SHP77 treated with DMSO at 0.1 percent for 48 hours (cell line): ENCODE measurements at places on chromosomes 6 and 20.
A peak's percentile ranks its signal among the peaks of the same experiment; 100 is the strongest.

GRCh38 chr20:58137651-58138265 lies 90.7 kb downstream of the ANKRD60 start:
- no peak for DNase-seq

DNA sequence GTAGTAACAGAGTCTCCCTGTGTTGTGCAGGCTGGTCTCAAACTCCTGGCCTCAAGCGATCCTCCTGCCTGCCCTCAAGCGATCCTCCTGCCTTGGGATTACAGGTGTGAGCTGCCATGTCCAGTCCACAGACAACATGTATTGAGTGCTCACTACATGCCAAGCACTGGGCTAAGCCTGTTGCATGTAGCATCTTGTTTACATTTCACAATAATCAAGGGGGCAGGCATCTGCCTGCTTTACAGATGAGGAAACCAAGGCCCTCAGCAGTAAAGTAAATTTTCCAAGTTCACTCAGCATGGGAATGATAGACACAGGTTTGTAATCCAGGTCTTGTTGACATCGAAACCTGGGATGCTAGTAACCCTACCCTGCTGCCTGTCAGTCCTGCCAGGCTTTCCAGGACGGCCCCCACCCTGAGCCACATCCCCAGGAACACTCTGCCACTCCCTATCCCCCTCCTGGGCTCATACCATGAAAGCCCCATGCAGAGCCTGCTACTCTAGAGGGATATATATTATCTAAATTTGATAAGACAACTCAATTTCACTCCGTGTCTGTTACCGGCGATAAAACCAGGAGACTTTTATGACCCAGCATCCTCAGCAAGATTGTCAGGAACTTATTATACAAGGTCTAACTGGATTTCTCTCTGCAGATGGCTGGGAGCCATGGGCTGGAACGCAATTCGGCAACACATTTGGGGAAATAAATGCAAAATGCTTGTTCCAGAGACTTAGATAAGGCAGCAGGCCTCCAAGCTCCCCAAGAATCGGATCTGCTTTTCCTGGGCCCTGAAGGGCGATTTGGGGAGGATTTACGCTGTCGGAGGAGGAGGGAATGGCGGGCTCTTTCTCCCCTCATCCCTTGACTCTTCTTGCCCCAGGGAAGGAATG lies 30.4 kb downstream of the CD40 start:
- no peak for DNase-seq

- no peak for DNase-seq
These were observed 11.6 kb downstream of the RREB1 start for GRCh38 chr6:7119272-7119801.

DNA sequence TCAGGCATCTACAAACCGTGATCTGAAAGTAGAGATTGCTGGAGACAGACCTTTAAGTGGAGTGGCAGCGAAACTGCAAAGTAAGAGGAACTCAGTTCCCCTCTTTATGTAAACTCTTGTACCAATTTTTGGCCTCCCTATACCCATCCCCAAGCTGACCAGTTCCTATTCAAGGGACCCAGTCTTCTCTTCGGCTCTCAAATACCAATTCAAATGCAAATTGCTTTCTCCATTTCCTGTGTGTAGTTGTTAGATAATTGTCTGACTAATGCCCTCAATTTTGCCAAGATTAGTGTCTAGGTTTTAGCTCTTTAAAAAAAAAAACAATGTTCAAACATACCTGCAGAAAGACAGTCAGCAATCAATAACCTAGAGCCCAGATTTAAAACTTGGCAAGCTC lies 150.9 kb downstream of the EYA4 start:
- no peak for DNase-seq

DNA sequence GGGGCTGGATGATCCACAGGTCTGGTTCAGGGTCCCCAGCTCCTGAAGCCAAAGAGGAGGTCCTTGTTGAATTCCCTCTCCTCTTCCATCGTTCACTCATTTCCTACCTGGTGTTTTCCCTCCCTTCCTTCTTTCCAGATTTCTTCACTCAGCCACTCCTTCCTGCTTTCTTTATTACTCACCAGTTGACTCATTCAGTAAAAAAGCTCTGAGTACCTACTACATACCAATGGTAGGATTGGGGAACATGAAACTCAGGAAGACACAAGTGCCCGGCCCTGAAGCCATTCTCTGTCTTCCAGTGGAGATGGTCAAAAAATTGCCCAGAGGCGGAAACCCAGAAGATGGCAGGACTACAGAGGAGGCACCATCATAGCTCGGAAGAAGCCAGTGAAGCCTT lies 11.9 kb upstream of the NSFL1C start:
- DNase-seq = no peak

DNA sequence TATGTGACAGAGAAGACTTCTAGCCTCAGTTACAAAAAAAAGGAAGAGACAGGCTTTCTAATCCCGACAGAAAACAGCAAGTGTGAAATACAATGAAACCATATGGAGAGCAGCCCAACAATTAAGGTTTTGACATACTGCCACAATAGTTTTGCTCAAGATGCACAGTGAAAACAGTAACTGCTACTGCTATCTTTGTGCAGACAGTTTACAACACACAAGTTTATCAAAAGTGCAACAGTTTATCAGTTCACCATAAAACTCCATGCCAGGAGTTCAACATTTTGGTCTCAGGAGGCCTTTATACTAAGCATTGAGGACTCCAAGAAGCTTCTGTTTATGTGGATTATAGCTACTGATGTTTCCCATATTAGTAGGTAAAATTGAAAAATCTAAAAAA lies 37.6 kb downstream of the GOPC start:
- no peak for DNase-seq

GRCh38 chr6:70377372-70377771 lies 35.9 kb upstream of the FAM135A start:
- DNase-seq = no peak

DNA sequence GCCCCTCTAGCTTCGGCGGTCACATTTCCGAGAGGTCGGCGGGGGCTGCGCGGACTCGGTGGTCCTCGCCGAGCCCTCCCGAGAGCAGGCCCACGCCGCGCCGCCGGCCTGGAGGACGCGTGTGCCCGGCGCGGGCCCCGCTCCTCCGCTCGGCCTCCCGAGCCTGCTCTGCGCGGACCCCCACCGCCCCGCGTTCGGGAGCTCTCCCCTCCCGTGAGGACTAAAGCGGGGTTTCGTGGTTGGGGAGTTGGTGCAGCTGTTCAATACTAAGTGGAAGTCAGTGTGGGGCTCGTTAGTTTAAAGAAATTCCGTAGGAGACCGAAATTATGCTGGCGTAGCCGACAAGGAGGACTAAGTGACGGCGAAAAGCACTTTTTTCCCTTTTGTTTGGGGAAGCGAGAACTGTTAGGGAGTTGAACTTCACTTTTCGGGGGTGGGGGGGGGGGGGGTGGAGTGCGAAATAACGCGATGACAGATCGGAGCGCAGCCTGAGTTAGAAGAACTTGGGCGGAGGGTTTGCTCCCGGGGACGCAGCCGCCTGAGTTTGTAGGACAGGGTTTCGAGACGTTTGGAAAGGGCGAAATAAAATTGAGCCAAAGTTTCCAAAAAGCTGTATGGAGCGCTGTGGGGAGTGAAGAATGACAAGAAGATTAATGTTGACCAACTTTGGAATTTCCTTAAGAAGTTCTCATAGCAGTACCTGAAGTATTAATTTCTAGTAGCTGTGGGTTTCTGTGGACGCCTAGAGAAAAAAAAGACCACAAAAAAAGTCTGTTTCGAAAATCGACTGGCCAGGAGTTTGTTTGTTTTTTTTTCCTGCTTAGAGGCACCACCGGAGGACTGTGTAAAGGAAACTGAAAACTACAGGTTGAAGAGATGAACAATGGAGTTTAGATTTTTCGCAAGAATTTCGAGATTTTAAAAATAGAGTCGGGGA lies 1.4 kb downstream of the QKI start:
- no peak for DNase-seq

DNA sequence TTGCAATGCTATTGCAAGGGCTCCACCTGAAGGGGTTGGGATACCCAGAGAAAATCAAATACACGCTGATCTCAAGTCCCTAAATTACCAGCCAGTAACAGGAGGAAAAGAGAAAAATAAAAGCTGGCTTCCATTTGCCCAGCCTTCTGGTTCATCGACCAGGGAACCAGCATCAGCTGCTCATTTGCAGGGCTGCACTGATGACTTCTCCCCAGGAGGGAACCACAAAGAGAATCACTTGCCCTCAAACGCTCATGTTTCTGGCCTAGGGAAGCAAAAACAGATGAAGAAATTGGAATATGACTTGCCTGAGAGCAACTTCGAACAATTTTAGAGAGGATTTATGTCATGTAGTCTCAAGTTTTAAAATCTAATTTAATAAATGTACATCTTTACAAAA lies 119.7 kb downstream of the SH3BGRL2 start:
- DNase-seq = no peak

DNA sequence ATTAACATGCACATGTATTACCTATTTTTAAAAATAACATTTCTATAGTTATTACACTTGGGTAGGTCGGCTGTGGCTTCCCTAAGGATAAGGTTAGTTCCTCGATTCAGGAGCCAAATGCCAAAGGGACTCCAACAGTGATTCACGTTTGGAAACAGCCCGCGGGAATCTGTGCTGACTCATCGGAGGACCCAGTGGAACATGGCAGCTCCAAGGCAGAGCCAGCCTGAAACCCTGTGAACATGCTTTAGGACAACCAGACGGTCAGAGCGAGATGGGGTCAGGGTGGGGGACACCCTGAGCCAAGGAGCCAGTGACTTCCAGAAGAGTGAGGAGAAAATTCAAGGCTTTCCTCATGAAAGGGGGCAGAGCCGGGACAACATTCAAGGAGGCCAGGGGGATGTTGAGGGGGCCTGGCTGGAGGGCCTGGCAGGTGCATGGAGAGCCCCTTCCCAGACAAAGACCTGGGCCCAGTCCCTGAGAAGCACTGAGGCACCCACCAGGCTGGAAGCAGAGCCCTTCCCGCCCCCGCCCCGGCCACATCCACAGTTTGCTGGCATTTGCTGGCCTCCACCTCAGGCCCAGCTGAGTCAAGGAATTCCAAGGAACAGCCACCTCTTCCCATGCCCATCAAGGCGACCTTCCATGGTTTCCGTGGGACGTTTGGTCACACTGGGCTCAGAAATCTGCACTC lies 133.2 kb downstream of the SNX5 start:
- no peak for DNase-seq

GRCh38 chr20:23141450-23142161 lies 55.5 kb upstream of the CD93 start:
- peak; percentile 93 for DNase-seq

- no peak for DNase-seq
These were observed 13.6 kb downstream of the LRRC73 start for GRCh38 chr6:43496370-43497128.

DNA sequence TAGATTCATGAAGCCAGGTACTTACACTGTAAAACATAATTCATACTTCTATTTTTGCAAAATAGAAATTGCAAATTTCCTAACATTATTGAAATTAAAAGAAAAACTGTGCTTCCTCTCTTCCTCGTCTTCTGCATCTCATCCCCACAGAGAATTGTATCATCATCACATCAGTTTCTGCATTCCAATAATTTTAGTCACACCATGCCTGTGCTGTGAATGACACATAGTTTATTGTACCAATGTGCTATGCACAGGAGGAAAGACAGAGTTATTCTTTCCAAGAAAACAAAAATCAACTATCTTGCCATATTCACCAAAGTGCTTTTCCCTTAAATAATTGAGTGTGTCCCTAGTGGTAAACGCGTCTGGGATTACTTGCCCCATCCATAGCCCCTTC lies 38.1 kb upstream of the FAM135A start:
- DNase-seq = no peak

- no peak for DNase-seq
These were observed 577 bp upstream of the SLC24A3 start for GRCh38 chr20:19211661-19212468.

DNA sequence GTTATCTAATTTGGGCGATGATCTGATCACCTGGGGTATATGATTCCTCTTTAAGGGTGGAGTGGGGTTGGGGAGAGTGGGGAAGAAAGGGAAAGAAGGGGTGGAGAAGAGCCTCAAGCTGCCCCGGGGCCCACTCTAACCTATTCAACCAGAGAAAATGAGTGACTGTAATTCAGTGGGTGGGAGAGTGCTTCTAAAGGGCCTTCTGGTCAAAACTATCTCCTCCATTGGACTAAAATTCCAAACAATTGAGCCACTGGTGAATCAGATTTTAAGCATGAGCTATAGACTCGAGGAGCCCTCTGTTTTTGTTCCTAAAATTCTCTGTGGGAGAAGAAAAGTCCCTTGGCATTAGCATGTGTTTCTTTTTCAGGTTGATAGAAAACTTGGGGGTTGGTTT lies 296.8 kb downstream of the CLIC5 start:
- DNase-seq = no peak

DNA sequence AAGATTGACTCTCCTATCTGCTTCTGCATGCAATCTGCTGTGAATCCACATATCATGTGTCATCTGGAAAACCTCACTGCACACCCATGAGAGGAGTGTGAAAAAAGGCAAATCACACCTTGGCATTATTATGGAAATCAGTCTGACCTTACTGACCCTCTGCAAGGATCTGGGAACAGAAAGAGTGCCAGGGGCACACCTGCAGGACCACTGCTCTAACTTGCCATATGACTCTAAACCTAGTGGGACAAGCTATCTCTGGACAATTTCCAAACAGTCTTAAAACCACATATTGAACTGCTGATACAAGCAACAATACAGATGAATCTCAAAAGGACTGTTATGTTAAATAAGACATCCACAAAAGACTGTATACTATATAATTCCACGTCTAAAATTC lies 50.3 kb downstream of the ABHD12 start:
- no peak for DNase-seq

DNA sequence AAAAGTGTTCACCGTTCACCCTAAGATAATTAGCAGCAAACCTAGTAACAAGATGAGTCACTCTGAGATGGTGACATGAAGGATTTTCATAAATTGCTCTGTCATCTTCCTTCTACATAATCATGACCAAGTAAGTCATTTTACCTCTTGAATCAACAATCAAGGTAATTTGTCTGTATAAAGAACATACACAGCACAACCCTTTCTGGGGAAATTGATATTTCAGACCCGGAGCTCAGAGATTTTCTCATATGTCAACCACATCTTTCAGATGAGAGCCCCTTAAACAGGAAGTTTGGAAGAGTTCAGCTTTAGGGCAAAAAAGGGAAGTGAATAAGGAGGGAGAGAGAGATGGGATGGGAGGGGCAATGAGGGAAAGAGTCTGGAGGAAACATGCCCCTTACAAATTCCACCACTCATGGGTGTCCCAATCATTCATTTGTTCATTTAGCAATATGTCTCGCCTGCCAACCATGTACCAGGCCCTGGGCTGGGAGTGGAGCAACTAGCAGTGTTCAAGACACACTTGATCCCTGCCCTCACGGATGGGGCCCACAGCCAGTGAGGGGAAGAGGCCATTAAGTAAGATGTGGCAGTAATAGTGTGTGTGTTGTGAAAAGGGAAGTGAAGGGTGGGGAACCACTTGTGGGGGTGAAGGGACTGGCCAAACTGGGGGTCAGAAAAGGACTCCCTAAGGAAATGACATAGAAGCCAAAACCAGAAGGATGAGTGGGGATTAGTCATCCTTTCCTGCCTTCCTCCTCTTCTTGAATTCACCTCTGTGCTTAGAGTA lies 190.9 kb downstream of the MAFB start:
- DNase-seq = no peak

DNA sequence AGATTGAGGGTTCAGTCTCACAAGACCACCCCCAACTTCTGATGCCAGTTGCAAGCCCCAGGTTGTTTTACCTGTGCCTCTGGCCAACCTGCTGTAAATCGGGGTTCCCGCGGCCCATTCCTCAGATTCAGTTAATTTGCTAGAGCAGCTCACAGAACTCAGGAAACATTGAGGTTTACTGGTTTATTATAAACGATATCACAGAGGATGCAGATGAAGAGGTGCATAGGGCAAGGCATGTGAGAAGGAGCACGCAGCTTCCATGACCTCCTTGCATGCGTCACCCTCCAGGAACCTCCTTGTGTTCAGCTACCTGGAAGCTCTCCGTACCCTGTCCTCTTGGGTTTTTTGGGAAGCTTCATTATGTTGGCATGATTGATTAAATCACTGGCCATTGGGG lies 66.0 kb upstream of the CDKAL1 start:
- no peak for DNase-seq
